Hematopoietic multipotent progenitor cell treated with erythropoietin and hydrocortisone succinate and interleukin-3 and kit ligand, for 6 days (in vitro differentiated cells): ENCODE measurements at places on chromosomes 11 and 22.

DNA sequence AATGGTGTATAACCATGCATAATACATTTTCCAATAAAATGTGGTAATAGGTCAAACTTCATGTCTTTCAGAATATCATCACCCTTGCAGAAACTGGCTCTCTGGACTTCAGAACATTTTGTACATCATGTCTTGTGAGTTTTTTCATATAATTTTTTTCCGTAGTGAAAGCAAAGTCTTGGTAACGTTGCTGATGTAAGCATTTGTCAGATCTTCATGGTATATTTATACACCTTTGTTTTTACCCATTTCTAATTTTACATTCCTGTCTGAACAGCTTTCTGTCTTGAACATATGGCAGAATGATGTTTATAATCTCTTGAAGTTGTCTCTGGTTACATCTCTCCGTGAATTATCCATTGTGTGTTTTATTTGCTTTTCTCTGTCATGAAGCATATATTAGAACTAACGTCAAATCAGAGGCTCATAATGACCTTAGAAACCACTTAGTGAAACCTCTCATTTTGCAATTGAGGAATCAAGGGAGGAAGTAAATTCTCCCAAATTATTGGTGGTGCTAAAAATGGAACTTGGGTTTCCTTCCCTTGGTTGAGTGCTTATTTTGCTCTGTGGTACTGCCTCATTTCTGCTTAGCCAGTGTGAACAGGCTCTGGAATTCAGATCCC lies 37.4 kb downstream of the CSRP3 start:
- no peak for DNase-seq

GRCh38 chr11:32434356-32435151 lies 785 bp downstream of the WT1 start:
- peak; percentile 51 for DNase-seq

- DNase-seq = peak; percentile 89
Measured at GRCh38 chr22:21947040-21948014, 5.3 kb downstream of the PPM1F start.

GRCh38 chr11:119800171-119800570 lies 71.2 kb upstream of the NECTIN1 start:
- DNase-seq = no peak

GRCh38 chr11:22415476-22415875 lies 77.3 kb downstream of the SLC17A6 start:
- no peak for DNase-seq

DNA sequence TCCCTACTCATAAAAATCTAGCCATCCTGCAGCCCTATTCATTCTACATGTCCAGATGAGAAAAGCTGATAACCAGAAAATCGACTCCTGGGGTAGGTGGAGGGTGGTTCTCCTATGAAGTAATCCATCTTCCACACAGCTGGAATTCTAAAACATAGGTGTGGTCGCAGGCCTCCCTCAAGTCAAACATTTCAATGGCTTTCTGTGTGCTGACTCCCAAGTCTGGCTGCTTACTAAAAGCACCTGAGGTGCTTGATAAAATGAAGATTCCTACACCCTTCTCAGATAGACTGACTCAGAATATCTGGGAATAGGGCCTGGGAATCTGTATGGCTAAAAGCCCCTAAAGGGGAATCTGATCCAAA lies 26.1 kb downstream of the IRAG1 start:
- DNase-seq = no peak
